ENCODE measurements at places on chromosomes 5 and 9.

DNA sequence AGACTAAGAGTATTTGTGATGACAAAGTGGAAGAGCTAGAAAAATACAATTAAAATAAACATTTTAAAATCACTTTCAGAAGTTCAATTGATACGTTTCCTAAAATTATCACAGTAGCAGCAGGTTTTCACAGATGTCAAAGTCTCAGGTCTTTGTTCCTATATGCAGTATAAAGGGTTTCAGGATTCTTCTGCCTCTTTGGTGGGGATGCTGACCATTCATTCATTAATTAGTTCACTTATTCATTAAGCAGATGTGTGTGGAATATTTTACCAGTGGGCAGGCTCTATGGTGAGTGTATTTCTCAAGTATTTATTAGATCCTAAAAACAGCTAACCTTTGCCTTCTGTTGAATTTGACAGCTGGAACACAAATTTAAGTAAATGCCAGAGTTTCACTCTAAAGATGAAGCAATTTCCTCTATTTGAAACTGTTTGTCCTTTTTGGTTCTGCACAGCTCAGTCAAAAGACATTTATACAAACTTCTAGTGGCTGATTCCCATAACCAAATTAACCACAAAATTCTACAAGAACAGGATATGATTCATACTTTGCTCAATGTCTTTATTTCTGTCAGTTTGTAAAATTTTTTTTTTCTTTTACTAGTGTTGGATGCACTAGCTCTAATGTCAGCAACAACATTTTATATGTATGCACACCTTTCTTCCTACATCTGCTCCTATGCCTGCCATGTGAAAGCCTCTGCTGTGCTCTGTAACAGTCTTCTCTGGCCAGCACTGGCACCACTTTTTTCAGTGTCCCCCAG is 75.9 kb upstream of the PRR16 start:
- DNase-seq = peak; percentile 87

GRCh38 chr9:117687532-117687931 is 16.7 kb upstream of the TLR4 start:
- DNase-seq = no peak

DNA sequence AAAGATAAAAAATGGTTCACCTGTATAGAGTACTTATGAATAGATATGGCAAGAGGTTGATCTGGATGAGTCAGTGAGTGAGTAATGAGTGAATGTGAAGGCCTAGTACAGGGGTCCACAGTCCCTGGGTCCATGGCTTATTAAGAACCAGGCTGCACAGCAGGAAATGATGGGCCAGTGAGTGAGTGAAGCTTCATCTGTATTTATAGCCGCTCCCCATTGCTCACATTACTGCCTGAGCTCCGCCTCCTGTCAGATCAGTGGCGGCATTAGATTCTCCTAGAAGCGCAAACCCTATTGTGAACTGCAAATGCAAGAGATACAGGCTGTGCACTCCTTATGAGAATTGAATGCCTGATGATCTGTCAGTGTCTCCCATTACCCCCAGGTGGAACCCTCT is 307.7 kb upstream of the ZNF608 start:
- peak; percentile 92 for DNase-seq

GRCh38 chr5:169106911-169107706 is 193.8 kb downstream of the SLIT3 start:
- no peak for DNase-seq

GRCh38 chr5:165282491-165282890 is 1777.1 kb downstream of the MAT2B start:
- DNase-seq = no peak

- DNase-seq = no peak
Measured at GRCh38 chr9:108676355-108676754, 179.4 kb downstream of the ACTL7B start.

GRCh38 chr5:102649731-102650130 is 105.4 kb upstream of the PAM start:
- DNase-seq = no peak

DNA sequence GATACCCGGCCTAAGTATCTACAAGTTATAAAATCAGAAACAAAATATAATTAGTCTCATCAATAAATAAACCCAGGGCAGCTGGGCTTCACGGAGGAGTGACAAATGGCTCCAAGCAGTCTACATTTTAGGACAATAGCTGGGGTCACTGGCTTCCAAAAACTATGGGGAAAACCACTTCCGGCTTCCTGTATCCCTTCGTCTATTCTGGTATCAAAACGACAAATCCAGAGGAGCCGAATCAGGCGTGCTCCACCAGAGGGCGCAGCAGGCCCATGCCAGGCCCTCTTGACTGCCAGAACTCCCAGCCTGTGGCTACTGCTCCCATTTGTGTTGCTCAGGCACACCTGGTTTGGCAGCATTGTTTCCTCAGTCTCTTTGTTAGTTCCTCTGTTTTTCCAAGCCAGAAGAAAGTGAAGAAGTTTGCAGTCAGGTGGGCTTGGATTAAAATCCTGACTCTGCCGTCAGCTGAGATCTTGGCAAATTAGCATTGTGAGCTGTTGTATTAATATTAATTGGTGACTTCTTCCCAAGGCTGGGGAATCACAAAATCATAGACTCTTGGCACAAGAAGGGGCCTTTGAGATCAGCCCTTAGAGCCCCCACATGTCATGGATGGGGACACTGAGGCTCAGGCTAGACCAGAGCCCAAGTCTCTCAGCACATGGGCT is 11.6 kb upstream of the RAB14 start:
- DNase-seq = peak; percentile 73

DNA sequence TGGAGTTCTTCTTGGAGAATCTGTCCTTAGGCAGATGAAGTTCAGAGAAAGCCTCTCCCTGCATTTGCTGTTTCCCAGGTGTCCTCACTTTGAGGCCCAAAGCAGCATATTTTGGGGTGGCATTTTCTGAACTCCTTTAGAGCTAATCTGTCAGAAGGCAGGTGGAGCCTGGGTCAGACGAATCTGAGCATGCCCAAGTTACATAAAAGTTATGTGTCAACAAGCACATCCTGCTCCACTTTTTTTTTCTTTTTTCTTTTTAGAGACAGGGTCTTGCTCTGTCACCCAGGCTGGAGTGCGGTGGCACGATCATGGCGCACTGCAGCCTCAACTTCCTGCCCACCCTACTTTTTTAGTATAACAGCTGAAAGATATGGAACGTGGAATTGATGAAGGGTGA is 41.3 kb upstream of the HSPA9 start:
- peak; percentile 65 for DNase-seq

DNA sequence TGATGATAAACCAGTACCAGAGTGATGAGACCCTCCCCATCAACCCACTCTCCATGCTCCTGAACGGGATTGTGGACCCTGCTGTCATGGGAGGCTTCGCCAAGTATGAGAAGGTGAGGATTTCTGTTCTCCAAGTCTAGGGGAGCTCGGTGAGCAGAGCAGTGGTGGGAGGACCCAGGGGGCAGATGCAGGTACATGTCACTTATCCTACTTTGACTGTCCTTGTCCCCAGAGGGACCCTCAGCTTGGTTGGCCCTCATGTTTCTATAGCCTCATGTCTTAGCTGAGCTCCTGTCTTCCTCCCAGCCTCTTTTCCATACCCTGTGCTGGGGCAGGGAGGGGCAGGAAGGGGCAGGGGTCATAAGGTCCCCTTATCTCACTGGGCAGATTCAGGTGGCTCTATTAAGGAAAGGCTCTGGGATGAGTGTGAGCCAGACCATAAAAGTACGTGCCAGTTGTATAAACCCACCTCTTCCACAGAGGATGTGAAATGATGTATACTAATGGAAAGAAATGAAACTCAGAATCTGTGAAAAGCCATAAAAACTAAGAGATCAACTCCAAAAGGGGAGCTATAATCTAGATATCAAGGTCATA is 38.0 kb upstream of the FOXI1 start:
- DNase-seq = no peak

- DNase-seq = no peak
Measured at GRCh38 chr9:136747161-136748060, 914 bp downstream of the LCN6 start.

GRCh38 chr5:115317736-115318135 is 21.3 kb upstream of the CCDC112 start:
- DNase-seq = no peak

All from bronchial epithelial cell (primary cell).